ENCODE measurements at places on chromosomes 6 and 20. TPM values are rescaled to one million over a fixed set of nuclear protein-coding genes. Genes with fewer than 3 reads are reported as not detected.

- DNase-seq = no peak
Measured at GRCh38 chr6:111566222-111566734, 39.4 kb downstream of the TRAF3IP2 start.

DNA sequence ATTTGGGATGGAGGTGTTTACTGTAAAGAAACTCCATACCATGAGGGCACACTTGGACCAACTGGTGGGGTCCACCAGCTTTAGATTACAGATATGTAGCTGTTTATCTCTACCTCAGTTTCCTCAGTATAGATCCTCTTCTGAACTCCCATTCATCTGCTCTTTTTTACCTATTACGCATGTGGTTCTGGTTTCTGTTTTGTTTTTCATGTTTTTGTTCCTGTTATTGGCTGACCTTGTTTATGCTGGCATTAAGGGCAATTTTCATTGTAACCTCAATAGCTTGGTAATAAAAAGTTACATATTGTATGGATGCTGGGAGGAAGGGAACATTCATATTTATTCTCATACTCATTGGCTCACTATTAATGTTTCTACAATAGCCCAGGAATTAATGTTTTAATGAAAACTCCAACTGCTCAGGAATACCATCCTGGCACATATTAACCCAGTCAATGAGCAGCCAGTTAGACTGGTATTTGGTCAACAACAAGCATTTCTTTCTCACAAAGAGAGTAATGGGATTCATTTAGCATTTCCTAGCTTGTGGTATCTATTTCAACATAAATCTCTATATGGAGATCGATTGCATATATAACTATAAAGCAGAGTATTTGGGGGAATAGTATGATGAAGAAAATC is 83.8 kb upstream of the FAM184A start:
- no peak for DNase-seq

- DNase-seq = no peak
Measured at GRCh38 chr20:10631126-10631525, 42.7 kb downstream of the JAG1 start.

- no peak for DNase-seq
Measured at GRCh38 chr20:19901226-19901625, 115.9 kb upstream of the NAA20 start.

DNA sequence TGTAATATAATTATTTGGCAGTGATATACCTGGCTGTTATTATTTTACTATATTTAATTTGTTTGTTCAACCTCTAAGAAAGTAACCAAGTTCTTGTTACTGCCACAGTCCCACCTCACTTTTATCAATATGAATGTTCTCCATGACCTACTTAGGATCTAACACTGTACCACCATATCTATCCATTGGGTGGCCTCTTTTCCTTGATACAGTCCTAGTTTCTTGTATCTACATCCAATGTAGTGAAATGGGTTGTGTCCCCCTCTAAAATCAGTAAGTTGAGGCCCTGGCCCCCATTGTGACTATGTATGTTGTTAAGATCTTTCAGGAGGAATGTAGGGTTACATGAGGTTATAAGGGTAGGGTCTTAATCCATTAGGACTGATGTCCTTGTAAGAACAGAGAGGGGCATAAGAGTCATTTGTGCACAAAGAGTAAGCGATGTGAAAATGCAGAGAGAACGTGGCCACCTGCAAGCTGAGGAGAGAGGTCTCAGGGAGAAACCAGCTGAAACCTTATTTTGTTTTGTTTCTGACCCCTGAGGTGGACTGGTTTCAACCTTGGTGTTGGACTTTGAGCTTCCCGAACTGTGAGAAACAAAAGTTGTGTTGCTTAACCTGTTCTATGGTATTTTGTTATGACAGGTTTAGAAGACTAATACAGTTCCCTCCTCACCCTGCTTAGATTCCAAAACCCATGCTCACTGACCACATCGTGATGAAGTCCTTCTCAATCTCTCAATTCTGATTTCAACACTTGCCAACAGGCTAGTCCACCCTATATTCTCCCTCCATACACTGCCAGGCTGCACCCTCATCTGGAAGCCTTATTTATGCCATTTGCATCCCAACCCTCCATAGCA is 387.3 kb upstream of the EPHA7 start:
- no peak for DNase-seq

The VWA7 gene
- total RNA-seq = 0.54 TPM

The MAS1 gene
- total RNA-seq = not detected

The VNN1 gene
- 0.07 TPM for total RNA-seq

The SAMD3 gene
- total RNA-seq = 0.45 TPM

Data from astrocyte (in vitro differentiated cells and primary cell).